Cardiac septum (tissue), 1 donor: ENCODE measurements at places on chromosomes 5 and 9. TPM values are rescaled to one million over a fixed set of nuclear protein-coding genes. Genes with fewer than 3 reads are reported as not detected.

The PCDHGA5 gene
- 9.7 TPM for total RNA-seq

The FOXD4L6 gene
- total RNA-seq: not detected

The FAM221B gene
- not detected for total RNA-seq

The ADAMTS12 gene
- 2.8 TPM for total RNA-seq

The UAP1L1 gene
- total RNA-seq: 6.5 TPM

The SLC35D2 gene
- 12.9 TPM for total RNA-seq

DNA sequence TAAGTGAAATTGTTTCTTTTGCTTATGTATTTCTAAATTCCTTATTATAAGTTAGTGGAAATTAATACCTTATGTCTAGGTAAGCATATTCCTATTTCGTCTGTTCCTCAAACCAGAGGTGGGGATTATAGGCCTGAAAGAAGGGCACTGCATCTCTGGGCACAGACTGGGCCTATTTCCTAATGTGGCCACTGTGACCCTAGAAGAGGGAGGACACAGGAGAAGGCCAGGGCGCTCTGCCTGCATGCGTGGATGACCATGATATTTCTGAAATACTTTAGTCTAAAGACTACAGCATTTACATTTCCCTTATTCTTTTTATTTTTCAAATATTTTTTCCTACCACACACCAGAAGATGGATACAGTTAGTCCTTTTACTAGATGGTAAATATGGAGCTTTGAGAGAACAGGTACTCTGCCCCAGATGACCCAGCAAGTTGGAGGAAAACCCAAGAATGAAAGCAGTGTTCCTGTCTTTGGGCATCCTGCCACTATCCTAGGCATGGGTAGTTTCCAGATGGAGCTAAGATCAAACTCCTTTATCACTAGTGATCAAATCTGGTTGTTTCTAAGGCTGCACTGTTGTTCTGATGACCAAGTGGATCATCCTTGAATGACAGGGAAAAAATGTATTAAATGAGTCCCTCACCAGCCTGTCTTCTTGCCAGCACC lies 27.8 kb downstream of the RUSC2 start:
- no peak for DNase-seq

DNA sequence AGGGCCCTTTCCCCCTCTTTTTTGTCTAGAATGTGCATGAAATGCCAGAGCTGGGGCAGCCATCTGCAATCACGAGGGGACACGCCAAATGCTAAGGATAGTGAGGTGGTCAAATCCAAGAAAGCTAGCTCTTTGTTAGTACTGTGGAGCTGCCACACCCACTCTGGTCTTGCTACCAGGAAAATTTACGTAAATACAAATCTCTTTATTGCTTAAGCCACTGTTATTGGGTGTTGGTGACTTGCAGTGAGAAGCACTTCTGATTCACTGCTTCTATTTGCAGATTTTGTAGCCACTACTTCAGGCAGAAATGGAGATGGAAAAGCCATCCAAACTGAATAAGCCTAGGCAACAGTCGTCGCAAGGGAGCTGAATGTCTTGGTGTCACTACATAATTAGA lies 25.6 kb upstream of the SUSD1 start:
- no peak for DNase-seq

DNA sequence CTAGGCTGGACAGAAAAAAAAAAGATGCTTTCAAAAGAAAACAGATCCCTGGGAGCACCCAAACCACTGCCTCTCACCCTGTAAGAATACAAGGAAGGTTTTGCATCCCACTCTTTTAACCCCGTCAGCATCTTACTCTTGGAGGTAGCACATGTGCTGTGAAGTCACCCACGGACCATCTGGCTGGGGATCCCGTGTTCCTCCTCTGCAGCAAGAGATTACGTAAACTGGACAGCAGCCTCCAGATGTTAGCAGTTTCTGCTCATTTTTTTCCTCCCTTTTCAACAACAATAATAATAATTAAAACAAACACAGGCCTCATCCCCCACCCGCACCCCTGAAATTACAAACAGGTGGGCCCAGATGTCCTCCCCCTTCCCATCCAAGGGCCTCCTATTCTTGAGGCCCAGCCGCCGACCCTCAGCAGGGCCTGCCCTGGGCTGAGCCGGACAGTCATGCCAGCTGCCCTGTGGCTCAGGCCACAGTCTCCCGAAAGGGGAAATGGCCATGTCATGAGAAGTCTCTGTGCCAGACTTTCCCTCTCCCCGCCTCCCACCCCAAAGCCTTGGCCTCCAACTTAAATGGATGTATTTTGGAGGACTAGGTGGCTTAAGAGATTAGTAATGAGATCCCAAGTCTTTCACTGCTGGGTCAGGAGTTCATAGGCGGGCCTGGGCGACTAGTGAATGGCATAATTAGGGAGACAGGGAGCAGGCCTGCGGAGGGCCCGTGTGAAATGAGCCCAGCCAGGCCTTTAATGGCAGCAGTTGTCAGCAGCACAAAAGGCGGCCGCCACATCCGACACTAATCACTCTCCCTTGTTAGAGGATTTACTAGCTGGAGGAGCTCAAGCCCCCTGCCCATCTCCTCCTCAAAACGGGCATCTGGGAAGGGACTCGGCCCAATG lies 165.1 kb downstream of the PAPPA start:
- no peak for DNase-seq

DNA sequence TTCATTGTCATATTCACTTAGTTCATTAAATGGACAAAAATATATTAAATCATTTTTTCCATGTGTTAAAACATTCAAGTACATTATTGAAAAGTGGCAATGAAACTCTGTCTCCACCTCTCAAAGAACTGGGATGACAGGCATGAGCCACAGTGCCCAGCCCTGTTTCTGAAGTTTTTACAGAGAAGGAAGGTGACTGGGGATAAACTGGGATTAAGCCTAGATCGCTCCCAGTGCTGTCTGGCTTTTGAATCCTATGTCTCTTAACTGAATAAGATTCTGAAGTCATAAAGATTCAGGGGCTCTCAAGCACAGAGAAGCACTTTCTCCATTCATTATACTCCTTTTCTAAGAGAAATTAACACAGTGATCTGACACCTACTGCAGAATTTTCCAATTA lies 88.3 kb downstream of the SLC38A9 start:
- DNase-seq: no peak

DNA sequence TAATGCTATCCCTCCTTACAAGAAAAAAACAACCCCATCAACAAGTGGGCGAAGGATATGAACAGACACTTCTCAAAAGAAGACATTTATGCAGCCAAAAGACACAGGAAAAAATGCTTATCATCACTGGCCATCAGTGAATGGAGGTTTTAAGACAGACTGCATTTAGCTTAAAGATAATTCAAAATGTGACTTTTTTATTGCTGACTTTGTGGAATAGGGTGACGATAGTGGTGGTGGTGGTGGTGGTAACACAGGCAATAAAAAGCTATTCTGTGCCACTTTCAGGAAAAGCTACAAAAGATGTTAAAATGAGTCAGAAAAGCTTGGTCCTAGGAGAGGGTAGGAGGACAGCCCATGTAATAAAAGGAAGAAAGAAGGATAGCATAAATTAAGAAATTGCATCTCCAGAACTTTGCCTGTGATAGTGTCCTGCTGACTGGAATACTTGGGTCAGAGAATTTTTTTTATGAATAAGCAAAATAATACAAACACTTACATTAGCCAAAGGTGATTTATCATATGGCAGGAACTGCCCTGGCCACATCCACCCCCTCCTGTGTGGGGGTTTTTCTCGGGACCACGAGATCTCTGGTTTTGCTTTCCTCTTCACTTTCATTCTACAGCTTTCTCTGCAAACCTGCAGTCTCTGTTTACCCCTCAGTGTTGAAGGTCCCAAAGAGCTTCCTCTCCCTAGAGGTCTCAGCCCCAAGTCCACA lies 186.7 kb downstream of the DRD1 start:
- no peak for DNase-seq

DNA sequence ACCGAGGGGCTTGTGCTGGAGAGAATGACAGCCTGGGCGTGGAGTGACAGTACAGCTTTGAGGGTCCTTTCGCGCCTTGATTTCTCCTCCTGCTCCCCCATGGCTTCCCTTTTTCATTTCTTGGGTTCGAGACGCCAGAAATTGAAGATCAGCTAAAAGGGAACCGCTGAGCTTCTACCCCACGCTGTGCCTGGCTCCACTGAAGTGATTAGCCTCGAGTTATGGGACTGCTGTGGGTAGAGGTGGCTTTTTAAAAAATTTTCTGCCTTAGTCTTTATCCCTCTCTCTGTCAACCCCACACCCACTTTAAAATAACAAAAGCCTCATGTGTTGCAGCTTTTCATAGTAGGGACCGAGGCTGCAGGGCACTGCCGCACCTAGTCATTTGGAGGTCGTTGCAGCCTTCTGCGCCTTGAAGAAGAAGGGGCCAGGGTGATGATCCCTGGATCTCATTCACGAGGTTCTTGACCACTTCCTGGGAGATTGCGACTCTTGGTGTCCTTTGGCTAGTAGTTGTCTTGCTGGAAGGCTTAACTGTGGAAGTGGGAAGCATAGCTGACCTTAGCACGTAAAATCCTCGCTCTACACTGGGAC lies 603 bp downstream of the PPIP5K2 start:
- no peak for DNase-seq

DNA sequence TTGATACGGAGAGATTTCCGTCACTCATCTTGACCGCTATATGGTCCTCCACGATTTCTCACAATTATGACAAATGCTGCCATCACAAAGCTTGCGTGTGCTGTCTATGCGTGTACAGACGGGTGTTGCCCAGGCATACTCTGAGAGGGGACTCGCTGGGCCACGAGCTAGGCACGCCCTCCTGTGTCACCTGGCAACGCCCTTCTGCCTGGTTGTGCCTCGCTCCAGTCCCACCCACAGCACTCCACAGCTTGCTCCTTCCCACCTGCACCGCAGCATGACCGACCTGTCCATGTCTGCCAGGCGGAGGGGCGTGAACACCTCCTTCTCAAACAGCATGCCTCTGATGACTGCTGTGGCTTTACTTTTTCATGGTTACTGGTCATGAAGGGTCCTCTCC lies 55.6 kb downstream of the CAMSAP1 start:
- no peak for DNase-seq

GRCh38 chr5:23400951-23401350 lies 106.5 kb upstream of the PRDM9 start:
- no peak for DNase-seq

DNA sequence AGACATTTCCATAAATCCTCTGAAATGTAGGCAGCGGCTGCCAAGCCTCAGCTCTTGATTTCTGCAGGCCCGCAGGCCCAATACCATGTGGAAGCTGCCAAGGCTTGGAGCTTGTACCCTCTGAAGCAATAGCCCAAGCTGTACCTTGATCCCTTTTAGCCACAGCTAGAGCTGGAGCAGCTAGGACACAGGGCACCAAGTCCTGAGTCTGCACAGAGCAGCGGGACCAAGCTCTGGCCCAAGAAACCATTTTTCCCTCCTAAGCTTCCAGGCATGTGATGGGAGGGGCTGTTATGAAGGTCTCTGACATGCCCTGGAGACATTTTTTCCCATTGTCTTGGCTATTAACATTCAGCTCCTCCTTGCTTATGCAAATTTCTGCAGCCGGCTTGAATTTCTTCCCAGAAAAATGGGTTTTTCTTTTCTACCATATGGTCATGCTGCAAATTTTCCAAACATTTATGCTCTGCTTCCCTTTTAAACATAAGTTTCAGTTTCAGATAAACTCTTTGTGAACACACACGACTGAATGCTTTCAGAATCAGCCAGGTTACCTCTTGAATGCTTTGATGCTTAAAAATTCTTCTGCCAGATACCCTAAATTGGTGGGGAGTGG lies 14.4 kb upstream of the ZFR start:
- no peak for DNase-seq

GRCh38 chr9:16828340-16829281 lies 41.9 kb downstream of the BNC2 start:
- no peak for DNase-seq

DNA sequence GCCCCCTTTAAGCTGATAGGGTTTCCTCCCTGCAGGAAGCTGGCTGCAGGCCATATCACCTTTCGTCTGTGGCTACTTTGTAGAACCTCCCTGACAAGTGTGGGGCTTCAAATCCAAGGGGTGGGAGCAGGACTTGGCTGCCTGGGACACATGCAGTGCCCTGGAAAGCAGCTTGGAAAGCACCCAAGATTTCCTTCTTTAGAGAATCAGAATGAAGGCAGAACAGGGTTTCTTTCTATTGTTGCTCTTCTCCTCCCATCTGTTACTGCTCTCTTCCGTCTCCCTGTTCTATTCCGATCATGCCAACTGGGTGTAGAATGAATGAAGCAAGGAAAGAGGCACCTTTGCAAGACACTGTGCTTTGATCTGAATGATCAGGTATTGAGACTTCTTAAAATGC lies 282.2 kb downstream of the MED10 start:
- DNase-seq: no peak

GRCh38 chr5:36691696-36692371 lies 85.4 kb downstream of the SLC1A3 start:
- DNase-seq: peak; percentile 74

GRCh38 chr5:103270581-103270980 lies 12.0 kb downstream of the MACIR start:
- no peak for DNase-seq

DNA sequence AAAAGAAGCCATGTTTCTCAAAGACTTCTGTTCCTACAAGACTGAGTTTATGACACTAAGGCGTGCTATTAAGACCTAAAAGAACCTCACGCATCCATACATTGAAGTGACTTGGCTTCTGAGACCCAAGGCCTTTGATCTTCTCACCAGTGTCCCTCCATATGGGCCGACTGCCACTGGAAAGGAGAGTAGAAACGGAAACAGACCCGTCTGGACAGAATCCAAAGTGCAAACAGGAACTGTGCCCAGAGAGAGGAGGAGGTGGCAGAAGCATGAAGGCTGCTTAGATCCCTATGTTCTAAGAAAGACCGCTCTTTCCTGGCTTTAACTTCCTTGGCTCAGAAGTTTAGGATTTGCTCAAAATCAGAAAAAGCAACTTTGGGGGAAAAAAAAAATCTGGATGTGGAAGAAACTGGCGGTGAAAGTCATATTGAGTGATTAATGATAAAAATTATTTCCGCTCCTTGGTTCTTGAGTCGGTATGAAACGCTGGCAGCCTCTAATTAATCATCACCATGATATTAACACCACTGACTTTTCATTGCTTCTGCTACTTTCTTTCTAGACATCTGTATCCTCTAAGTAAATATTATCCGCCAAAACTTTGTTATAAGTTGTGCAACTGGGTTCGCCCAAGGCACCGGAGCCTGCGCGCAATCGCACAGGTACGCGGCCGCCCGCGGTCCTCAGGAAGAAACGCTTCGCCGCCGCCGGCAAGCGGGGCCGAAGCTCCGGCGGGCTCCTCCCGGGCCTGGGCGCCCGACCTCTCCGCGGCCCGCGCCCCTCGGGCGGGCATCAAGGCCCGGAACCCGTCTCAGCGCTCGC lies 726 bp downstream of the DAP start:
- DNase-seq: no peak
